ENCODE measurements at places on chromosomes 7 and 10. TPM values are rescaled to one million over a fixed set of nuclear protein-coding genes. Genes with fewer than 3 reads are reported as not detected.
A peak's percentile ranks its signal among the peaks of the same experiment; 100 is the strongest.

- no peak for DNase-seq
These were observed 49.4 kb downstream of the JMJD1C start for GRCh38 chr10:63416376-63416775.

DNA sequence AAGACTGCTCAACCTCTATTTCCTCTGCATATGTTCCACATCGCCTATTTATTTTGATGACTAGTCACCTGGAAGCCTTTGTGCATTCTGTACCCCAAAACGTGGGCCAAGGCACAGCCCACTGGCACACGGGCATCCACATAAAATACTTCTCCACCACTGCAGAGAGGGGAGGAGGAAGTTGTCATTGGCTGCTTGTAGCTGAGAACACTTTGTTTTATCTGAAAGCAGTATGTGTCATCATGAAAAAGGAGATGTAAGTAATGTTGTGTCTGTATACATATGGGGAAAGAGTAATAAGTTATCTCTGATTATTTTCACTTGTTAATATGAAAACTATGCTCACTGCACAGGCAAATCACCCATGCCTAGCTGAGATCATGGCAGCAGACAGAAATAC lies 48.2 kb upstream of the AMPH start:
- DNase-seq = no peak

DNA sequence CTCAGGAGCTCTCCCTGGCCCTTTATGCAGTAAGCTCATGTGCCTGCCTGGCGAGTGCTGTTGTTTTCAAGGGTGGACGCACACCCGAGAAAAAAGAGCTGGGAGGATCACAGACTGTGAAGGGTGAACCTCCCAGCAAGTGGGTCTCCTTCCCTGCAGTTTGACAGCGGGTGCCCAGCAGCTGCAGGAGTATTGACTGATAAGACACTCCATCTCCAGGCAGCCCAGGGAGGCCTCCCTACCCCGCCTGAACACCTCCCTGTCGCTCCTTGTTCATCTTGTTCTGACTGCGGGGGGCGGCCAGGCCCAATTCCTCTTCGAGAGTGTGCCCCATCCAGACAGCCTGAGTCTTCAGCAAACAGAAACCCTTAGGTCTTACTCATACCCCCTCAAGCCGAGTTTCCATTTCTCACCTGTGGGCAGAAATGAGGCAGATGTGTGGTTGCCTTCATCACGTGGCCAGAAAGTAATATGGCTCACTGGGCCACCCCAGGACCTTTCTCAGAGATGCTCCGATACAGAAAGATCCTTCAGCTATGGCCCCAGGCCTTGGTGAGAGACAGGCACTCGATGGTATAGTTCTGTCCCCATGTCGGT lies 17.2 kb downstream of the MDH2 start:
- no peak for DNase-seq

DNA sequence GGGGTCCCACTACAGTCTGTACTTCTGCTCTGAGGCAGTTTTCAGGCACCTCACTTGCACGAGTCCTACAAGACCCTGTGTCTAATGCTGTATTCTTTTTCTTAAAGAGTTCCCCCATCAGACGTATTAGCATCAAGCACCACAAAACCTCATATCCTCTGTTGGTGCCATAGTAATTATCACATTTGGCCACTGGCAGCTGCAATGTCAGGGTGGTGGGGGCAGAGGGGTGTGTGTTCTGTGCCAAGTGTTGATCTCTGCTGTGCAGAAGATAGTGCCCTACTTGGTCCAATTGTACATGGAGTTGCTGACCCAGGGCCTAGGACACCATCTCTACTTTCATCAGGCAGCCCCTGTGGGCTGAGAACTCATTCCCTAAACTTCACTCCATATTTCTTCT lies 20.0 kb upstream of the JAZF1 start:
- DNase-seq = no peak

- no peak for DNase-seq
These were observed 75.7 kb upstream of the PDE1C start for GRCh38 chr7:32145911-32146310.

DNA sequence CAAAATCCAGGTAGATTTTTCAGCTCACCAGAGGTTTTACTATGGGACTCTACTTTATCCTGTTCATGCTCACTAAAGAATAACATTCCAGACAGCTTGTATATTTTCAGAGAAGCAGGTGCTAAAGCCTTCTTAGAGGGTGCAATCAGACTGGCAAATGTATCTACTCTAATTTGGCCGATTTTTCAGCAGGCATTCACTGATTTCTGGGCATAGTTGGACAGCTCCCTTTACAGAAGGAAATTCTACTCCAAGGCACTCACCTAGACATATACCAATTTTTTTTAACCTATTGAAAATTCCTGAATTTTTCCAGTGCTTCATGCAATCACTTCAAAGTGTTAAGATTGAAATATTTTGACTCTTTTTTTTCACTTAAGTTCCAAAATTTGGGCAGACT lies 3.8 kb upstream of the CNTNAP2 start:
- no peak for DNase-seq

GRCh38 chr7:49776994-49777393 lies 3.6 kb downstream of the VWC2 start:
- no peak for DNase-seq

GRCh38 chr10:128461991-128462390 lies 335.8 kb upstream of the MKI67 start:
- DNase-seq = no peak

DNA sequence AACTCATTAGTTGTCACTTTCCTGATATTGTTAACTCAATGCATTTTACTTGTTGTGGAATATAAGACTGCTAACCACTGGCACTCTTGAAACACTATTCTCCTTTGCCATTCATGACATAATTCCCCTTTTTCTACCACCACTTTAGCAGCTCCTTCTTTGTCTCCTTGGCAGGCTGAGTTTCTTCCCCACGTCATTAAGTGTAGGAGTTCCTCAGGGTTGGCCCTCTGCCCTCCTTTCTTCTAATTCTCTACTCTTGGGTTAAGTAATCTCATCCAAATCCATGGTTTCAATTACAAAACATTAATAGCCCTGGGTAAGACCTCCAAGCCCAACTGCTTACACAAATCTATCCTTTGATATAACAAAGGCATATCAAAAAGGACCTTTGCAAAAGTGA lies 175.1 kb downstream of the HGF start:
- no peak for DNase-seq

GRCh38 chr7:20466543-20467021 lies 135.9 kb downstream of the ITGB8 start:
- no peak for DNase-seq

GRCh38 chr10:112848868-112849430 lies 101.1 kb upstream of the TCF7L2 start:
- no peak for DNase-seq

- peak; percentile 84 for DNase-seq
These were observed 35.9 kb upstream of the CACNB2 start for GRCh38 chr10:18104223-18104872.

GRCh38 chr10:63157845-63158624 lies 24.9 kb downstream of the NRBF2 start:
- no peak for DNase-seq

DNA sequence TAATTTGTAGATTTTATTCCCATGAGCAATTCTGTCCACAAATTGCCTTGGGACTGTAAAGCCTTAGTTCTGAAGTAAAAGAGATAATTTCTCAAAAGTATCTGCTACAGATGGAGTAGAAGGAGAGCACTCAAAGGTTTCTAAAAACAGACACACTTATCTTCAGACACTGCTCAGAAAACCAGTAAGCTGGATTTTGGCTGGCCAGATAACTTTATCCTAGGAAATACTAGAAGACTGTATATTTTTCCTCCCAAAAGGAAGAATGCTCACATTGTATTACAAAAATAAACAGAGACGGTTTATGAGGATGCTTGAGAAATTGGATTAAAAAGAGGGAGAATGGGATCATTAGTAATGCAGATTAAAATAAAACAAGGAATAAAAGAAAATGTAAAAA lies 178.0 kb upstream of the IGFBP3 start:
- DNase-seq = no peak

GRCh38 chr10:69223028-69223342 lies 2.9 kb downstream of the HKDC1 start:
- DNase-seq = no peak

GRCh38 chr10:450463-450862 lies 239.0 kb downstream of the DIP2C start:
- DNase-seq = no peak

GRCh38 chr7:25549271-25549921 lies 321.1 kb upstream of the NPVF start:
- no peak for DNase-seq

DNA sequence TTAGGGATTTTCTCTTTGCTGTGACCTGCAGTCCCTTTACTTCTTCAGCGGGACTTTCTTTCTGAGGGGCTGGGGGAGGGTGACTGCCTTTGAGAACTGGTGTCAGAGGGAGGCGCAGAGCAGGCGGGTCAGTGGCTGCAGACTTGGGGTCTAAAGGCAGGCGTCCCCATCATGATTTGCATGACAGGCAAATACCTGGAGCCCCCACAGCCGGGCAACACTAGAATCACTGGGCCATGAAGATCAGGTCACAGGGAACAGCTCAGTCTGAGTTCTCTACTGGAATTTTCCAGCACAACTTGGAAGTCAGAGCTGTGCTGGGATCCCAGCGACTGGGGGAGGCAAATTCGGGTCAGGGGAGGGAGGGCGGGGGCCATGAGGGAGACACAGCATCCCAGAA lies 29.2 kb upstream of the PITRM1 start:
- DNase-seq = peak; percentile 18

ANKRD30A gene
- not detected for total RNA-seq

OSBPL3 gene
- total RNA-seq = 9.0 TPM

CYP17A1 gene
- total RNA-seq = not detected

JCAD gene
- 37.7 TPM for total RNA-seq

MUC12 gene
- total RNA-seq = not detected

PCDH15 gene
- total RNA-seq = 2.8 TPM

POMZP3 gene
- total RNA-seq = 14.8 TPM

SH3PXD2A gene
- total RNA-seq = 30.9 TPM

GIMAP4 gene
- 20.2 TPM for total RNA-seq

CLRN3 gene
- not detected for total RNA-seq

ACTR3C gene
- total RNA-seq = 5.4 TPM

All from right cardiac atrium (tissue), 5 donors.